Right ventricle myocardium superior (tissue), 1 donor: ENCODE measurements at places on chromosomes 11 and 22.

DNA sequence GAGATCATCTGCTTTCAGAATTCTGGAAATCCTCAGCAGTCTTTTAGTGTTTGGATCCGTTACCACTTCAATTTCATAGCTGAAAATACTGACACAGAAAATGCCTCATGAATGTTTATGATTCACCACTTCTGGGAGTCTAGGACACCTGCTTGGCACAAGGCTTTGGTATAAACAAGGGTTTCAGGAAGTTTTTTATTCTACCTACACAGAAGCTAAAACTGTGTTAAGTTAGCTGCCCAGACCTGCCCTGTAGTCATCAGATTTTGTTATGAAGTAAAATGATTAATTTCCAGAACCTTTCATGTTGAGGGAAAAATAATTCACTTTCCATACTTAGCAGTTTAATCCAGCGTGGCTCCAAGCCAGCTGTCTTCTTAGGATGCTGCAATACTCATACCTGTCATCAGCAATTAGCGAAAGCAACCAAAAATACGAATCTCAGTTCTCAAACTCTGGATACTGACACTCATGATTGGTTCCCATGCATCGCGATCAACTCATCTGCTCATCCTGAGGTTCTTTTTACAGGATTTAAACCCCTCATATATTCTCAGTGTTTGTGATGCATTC is 458.5 kb upstream of the CCDC90B start:
- DNase-seq: no peak

DNA sequence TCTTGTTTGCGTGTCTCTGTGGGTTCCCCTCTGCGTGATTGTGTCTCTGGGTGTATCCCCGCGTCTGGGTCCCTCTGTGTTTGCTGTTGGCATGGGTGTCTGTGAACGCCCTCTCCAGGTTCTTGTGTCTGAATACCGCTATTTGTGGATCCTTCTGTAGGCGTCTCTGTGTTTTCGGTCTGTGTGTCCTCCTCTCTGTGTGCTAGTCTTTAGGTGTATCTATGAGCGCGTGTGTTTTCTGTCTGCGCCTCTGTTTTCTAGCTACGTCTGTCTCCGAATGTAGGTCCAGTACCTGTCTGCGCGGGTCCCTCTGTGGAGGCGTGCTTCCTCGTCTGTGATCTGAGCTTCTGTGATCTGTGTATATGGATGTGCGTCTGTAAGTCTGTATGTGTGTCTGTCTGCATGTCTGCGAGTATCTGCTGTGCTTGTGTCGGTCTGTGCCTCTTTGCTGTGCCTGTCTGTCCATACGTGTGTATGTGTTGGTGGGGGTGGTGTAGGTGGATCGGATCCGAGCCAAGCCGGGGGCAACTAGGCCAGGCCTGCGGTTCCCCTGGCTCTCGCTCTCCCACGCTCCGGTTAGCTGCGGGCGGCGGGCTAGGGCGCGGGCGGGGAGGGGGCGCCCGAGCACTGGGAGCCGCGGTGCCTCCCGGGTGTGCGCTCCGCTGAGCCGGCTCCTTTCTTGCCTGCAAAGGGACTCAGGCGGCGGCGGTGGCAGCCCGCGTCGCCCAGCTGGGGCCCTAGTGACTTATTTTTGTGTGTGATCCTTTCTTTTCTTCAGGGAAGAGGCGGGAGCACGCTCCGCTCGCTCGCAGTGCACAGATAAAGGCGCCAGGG is 105.3 kb upstream of the E2F8 start:
- DNase-seq: peak; percentile 44

GRCh38 chr11:14112721-14113120 is 150.2 kb downstream of the SPON1 start:
- DNase-seq: no peak

DNA sequence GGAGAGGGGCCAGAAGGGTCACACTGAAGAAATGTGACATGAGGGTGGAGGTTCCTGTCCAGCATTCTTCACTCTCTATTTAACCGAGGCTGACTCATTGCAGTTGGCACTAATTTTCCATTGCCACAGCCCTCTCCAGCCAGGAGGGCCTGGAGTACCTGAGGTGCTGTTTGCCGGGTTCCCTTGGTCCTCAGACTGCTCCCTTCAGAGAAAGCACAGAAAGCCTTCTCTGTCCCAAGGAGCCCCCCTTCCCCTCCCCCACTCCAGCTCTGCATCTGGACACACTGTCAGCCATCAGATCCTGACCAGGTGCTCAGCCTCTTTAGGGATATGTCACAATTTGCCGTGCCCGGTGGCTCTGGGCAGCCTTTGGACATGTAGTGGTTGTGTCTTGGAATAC is 3.2 kb upstream of the C11orf91 start:
- DNase-seq: no peak

- no peak for DNase-seq
These were observed 23.3 kb downstream of the TMPRSS6 start for GRCh38 chr22:37086184-37086583.

GRCh38 chr22:31081963-31082605 is 966 bp downstream of the SMTN start:
- DNase-seq: no peak

- DNase-seq: no peak
These were observed 1.2 kb downstream of the SERGEF start for GRCh38 chr11:18011633-18012032.

GRCh38 chr11:107669893-107670601 is 41.8 kb downstream of the SLN start:
- no peak for DNase-seq

DNA sequence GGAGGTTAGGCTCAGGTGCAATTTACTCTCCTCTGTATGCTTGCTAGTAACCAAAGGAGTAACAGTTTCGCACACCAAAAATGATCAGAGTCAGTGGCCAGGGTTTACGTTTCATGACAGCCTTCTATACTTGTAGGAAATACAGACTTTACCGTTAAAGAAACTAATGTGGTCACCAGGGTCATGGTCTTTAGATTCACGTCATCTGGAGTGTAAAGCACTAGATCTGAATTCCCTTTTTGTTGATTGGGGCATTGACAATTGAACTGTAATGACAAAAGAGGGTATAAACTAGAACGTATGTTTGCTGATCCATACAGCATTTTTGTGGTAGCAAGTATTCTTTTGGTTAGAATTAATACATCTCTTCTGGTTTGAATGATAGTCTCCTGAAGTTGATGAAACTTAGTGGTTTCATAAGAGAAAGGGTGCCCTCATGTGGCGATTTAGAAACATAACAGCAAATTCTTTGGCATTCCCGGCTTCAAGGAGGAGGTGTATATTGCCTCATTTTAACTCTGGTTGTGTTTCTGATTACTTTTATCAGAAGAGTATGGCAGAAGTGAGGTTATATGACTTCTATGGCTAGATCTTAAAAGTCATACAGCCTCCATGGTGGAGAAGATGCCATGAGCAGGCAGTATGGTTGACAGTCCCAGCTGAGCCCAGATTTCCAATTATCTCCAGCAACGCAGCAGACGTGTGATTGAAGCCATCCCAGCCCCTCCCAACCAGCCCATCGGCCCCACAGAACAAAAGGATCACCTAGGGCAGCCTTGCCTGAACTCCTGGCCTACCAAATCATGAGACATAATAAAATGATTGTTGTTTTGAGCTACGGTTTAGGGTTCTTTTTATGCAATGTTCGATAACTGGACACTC is 35.1 kb downstream of the MMP7 start:
- no peak for DNase-seq

- no peak for DNase-seq
These were observed 462.8 kb downstream of the INSC start for GRCh38 chr11:15577519-15577918.

GRCh38 chr11:5129457-5129877 is 8.7 kb downstream of the OR52A5 start:
- no peak for DNase-seq

DNA sequence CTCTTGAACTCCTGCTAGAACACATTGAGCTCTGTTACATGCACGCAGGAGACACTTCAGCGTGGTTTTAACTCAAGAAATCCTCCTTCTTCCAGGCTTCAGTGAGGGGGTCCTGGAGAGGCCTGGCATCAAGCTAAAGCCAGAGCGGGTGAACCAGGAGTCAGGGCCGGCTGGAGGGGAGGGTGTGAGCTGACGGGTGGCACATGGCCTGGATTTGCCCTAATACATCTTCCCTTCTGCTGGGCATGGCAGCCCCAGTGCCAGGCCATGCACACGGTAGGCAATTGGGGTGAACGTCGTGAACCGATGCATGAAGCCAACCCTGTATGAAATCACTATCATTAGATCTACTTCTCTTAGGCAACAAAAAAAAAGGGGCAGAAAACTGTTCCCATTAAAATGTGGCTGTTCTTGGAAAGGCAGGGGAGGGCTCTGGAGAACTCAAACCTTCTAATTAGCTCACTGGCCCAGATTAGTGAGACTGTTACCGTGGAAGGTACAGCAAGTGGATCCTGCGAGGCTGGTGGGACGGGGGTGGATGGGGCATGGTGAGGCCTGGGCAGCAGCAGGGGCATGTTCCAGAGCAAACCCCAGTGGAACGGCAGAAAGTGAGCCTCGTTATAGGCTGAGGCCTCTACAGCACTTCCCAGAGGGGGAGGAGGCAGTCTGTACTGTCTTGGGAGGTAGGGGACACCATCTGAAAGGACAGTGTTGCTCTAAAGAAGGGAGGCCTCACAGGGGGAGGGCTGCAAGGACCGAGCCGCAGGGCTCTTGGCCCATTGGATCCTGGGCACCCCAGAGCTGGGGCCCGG is 10.6 kb downstream of the IFT27 start:
- no peak for DNase-seq

DNA sequence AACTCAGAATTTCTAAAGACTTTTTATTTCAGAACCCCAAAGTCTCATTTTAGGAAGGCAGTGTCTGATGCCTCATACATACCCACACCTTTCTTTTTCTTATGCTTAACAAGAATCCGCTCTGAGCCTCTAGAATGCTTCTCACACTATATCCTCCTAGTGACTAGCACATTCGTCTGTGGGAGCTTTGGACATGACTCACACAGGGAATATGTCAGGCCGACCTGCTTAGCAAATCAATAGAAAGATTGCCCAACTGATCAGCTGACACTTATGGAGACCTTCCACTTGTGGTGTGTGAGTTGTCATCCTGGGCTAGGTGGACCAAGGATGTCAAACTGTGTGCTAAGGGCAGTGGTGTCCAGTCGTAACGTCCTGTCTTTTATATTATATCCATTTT is 129.9 kb upstream of the TTC12 start:
- DNase-seq: no peak

DNA sequence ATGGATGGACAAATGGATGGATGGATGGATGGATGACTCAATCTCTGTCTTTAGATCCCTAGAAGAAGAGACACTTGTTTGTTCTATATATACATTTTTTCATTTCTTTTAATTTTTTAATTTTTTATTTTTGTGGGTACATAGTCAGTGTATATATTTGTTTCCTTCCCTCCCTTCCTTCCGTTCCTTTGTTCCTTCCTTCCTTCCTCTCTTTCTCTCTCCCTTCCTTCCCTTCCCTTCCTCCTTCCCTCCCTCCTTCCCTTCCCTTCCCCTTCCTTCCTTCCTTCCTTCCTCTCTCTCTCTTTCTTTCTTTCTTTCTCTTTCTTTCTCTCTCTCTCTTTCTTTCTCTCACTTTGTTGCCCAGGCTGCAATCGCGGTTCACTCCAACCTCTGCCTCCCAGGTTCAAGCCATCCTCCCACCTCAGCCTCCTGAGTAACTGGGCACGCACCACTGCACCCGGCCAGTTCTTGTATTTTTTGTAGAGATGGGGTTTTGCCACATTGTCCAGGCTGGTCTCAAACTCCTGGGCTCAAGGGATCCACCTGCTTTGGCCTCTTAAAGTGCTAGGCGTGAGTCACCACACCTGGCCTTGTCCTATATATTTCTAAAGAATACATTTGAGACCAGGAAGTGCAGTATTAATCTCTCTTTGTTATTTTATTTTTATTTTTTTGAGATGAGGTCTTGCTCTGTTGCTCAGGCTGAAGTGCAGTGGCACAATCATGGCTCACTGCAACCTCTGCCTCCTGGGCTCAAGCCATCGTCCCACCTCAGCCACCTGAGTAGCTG is 42.5 kb upstream of the AQP11 start:
- DNase-seq: no peak

GRCh38 chr11:104541701-104542100 is 356.6 kb downstream of the CASP12 start:
- no peak for DNase-seq

- DNase-seq: no peak
These were observed 544.4 kb downstream of the MIAT start for GRCh38 chr22:27201741-27202140.

DNA sequence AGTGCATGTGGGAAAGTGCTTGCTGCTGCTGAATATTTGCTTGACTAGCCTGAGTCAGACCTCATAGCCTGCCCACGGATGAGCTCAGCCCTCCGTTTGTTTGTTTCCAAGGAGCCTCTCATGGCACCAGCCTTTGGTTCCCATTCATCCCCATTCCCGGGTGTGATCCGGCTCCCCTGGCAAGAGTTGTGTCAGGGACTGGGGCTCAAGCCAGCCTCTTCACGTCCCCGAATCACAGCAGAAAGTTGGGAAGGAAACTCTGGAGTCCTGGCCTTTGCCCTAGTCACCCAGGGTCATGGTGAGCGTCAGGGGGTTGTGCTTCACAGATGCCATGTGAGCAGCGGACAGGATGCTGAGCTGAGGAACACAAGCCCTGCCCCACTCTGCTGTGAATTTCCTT is 13.8 kb downstream of the SEC14L3 start:
- DNase-seq: no peak

- DNase-seq: no peak
These were observed 210.0 kb downstream of the KIRREL3 start for GRCh38 chr11:126790550-126791081.

GRCh38 chr11:126265811-126266210 is 2.9 kb downstream of the SRPRA start:
- DNase-seq: no peak

DNA sequence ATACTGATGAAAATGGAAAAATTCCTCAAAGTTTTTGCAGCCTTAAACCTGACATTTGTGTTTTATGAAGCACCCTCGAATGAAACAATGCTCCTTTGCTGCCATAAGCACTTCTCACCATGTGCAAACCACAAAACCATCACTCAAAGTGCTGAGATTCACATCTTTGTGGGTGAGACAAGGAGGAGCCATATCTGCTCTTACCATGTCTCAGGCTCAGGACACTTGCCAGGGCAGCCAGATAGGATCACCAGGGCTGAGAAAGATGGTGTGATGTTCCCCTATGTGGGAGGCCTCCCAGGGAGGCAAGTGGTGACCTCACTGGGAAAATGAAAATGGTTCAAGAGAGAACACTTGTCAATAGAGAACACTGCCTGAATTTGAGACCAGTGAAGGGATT is 120.4 kb downstream of the CCDC34 start:
- no peak for DNase-seq

DNA sequence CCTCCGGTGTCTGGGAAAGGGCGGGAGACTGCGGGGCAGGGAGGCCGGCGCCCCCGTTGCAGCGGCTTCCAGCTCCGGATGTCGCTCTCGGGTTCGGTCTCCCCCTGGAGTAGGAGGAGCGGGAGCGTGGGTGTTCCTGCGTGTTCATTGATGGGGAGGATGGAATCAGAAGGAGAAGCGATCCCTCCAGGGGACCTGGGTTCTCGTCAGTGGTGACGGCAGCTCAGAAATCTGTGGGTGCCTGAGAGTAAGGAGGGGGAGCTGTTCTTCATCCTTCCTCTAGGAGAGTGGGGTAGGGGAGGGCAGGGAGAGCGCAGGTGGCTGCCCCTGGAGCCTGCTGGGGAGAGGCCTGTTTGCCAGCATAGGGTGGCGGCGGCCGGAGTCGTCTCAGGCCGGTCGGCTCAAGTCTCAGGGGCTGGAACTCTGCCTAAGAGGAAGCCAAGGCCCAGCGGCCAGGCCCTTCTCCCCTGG is 1.1 kb downstream of the UBASH3B start:
- peak; percentile 64 for DNase-seq

- peak; percentile 46 for DNase-seq
These were observed 592 bp downstream of the EEF1G start for GRCh38 chr11:62573006-62573591.
